ENCODE measurements at places on chromosomes 11 and 22.

DNA sequence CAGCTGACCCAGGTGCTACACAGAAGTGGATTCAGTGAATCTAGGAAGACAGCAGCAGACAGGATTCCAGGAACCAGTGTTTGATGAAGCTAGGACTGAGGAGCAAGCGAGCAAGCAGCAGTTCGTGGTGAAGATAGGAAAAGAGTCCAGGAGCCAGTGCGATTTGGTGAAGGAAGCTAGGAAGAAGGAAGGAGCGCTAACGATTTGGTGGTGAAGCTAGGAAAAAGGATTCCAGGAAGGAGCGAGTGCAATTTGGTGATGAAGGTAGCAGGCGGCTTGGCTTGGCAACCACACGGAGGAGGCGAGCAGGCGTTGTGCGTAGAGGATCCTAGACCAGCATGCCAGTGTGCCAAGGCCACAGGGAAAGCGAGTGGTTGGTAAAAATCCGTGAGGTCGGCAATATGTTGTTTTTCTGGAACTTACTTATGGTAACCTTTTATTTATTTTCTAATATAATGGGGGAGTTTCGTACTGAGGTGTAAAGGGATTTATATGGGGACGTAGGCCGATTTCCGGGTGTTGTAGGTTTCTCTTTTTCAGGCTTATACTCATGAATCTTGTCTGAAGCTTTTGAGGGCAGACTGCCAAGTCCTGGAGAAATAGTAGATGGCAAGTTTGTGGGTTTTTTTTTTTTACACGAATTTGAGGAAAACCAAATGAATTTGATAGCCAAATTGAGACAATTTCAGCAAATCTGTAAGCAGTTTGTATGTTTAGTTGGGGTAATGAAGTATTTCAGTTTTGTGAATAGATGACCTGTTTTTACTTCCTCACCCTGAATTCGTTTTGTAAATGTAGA lies 1.7 kb downstream of the MALAT1 start:
- no peak for DNase-seq

DNA sequence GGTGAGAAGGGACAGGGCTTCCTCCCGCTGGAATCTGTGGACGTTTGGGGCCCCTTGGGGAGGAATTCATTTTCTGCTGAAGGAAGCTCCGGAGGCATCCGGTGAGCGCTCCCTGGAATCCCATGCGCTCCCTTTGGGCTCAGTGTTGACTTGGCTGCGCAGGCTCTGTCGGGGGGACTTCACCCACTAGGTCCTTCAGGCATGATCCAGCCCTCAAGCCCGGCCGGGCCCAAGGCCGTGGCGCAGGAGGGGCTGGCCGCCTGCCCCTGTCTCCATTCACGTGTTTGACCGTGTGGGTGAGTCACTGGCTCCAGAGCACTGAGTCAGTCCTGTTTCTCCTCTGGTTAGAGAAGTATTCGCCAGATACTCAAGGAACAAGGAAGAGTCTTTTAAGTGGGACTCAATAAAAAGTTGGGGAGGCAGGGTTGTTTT lies 1.4 kb downstream of the CTTN start:
- peak; percentile 94 for DNase-seq

DNA sequence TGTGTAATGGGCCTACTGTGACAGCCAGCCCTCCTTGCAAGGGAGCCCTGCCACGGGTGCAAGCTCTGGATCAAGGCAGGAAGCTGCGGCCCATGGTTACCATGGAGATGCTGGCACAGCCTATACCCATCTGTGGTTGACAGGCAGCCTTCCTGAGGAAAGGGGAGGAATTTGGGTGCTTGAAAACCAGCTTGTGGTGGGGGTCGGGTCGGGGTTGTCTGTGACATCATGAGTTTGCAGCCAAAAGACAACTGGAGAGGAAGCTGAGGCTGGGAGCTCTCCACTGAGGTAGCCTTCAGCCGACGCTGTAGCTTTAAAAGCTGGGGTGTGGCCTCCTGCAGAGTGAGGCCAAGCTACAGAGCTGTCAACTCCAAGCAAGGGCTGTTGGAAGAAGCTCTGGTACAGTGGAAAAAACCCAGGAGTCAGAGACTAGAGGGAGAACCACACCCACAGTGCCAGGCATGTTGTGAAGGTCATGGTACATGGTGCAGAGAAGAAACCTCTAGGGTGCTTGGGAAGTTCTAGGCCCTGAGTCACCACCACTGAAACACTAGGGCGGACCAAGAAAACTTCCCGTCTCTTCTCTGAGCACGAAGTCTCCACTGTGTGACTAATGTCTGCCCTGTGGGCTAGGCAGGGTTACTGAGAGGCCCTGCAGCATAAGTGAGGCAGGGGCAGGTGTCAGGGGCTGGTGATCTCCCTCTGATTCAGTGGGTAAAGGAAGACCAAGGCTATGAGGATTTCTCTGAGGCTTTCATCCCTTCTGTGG lies 10.8 kb upstream of the LDHA start:
- DNase-seq = peak; percentile 76

- peak; percentile 89 for DNase-seq
Observed at GRCh38 chr11:73307323-73308002, 613 bp upstream of the ARHGEF17 start.

DNA sequence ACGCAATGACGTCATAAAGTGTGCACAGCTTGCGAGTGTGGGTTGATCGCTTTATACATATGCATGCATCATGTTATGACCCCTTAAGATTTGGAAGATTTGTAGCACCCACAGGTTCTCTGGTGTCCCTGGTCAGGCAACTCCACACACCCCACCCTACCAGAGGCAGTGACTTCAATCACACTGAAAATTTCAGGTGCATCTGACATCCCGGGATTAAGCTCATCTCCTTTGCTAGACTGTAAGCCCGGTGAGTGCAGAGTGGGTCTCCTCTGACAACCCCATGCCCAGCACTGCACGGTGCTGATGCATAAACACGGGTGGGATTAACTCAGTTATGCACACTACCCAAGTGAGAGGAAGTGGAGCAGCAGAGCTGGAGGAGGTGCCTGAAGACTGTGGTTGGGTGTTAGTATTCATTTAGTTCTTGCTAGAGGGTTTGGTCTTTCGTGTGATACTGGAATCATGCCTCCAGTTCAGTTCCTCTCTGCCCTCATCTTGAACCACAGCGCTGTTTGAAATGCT lies 6.5 kb downstream of the ARSA start:
- DNase-seq = no peak

GRCh38 chr11:76337469-76337868 lies 43.5 kb downstream of the THAP12 start:
- no peak for DNase-seq

DNA sequence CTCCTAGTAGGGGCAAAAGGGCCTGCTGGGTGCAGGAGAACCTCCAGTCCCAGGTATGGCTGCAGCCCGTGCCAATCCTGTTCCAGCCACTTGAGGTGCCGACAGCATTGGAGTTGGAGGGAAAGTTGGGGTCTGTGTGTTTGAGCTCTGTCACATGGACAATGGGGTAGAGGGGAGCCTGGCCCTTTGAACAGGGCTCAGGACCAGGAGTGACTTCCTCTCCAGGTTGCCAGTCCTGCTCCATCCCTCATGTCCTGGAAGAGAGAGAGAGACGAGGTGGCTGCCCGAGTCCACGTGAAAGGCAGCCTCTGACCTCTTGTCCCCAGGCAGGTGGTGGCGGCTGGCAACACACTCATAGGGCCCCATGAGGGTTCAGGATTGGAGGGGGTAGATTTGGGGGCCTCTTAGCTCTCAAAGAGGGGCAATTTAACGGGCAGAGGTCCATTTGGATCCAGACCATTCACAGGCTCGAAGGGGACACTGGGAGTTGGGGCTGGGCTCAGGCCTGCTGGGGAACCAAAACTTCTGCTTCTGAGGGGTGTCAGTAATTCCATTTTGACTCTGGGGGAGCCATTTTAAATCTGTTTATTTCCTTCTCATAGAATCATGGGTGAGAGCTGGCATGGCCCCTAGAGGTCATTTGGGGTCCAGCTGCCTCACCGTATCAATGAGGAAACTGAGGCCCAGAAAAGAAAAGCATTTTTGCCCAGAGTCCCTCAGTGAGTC lies 4.1 kb downstream of the ADORA2A start:
- DNase-seq = no peak

DNA sequence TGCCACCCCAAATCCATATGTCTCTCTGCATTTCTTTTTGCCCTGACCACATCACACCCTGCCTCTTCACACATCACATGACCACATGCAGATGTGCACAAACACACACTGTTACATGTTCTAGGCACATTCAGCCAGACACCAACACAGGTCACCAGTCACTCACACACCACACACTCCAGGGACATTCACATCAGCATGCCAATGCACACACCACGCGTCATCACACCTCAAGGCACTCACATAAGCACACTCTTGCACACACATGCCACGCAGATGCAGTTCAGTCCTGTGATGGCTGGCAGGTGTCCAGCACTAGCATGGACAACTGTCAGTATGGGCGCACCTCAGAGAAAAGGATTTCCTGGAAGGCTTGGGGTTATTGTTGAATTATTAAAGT lies 77.0 kb upstream of the MYOD1 start:
- DNase-seq = no peak

DNA sequence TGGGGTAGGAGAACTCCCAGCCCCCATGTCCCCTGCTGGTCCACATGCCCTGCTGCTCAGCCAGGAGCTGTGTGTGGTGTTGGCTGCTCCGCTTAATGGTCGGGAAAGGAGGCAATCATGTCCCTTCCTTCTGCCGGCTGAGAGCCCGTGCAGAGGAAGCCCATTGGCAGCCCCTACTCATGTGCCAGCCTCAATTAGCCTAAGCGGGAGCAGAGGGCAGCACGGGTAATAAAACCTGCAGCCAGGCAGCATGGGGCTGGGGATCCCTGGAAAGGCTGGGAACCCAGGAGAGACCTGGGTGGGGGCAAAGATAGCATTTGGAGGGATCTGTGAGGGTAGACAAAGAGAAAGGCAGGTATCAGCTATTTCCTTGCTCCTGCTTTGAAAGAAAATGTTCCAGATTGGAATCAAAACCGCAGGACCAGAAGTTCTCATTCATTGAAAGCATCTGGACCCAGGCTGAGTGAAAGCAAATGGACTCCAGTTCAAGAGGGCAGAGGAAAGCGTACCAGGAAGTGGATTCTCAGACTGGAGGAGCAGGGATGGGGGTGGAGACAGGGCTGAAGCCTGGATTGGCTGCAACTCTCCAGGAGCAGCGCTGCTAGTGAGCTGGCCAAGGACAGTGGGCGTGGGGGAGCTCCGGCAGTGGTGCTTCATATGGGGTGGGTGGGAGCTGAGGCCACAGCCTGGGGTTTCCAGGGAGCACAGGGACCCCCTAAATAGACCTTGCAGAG lies 103.4 kb upstream of the NECTIN1 start:
- DNase-seq = no peak
